ENCODE measurements at places on chromosomes 1 and 21.
A peak's percentile ranks its signal among the peaks of the same experiment; 100 is the strongest.

DNA sequence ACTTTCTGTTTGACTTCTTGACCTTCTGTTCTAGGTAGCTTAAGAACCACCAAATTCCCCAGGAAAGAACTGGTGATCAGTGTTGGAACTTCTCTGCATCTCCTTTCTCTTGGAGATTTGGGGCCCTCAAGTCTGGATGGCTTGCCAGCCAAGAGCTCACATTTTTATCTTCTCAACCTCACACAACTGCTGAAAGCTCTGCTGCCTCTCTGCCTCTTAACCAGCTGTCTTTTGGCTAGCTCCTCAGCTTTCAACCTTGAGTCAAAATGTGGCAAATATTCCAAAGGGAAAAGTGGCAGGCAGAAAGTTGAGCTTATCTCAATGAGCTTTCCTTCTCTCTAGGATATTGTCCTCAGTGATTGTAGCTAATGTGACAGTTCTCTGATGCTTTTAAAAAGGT lies 89.2 kb upstream of the CCDC190 start:
- no peak for DNase-seq

GRCh38 chr1:20058531-20058930 lies 11.5 kb upstream of the PLA2G5 start:
- no peak for DNase-seq

DNA sequence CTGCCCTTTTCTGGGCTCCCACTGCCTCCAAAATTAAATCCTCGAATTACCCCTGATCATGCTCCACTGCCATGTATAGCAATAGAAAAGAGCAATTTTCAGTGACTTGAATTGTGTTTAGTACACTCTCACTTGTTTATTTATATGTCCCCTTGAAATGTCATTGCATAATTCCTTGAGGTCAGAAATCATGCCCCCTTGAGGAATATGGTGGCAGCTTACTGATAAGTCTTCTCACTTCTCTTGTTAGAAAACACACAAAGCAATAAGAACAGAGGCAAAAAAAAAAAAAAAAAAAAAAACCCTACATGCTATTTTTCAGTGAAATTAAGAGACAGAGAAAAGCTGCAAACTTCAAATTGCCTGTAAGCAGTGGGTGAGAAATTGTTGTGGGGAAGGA lies 37.5 kb downstream of the GPR88 start:
- no peak for DNase-seq

GRCh38 chr1:19504796-19505692 lies 19.7 kb upstream of the CAPZB start:
- DNase-seq = no peak

- DNase-seq = no peak
These were observed 141.8 kb downstream of the SYT2 start for GRCh38 chr1:202568410-202568809.

DNA sequence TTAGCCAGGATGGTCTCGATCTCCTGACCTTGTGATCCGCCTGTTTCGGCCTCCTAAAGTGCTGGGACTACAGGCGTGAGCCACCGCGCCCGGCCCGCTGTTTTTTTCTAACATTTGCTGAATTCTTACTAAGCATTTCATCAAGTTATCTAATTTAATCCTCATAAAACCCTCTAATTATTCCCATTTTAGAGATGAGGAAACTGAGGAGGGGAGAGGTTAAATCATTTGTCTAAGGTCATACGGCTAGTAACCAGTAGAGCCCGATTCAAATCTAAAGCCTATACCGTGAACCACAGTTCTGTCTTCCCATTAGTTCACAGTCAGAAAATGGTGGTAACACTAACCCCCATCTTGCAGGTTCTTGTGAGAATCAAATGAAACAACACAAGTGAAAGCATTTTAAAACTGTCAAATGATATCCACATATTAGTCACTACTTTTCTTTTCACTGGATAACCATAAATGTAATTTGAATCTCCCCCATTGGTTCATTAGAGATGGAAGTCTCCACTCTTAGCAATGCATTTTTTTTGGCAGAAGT lies 10.6 kb downstream of the HEYL start:
- no peak for DNase-seq

DNA sequence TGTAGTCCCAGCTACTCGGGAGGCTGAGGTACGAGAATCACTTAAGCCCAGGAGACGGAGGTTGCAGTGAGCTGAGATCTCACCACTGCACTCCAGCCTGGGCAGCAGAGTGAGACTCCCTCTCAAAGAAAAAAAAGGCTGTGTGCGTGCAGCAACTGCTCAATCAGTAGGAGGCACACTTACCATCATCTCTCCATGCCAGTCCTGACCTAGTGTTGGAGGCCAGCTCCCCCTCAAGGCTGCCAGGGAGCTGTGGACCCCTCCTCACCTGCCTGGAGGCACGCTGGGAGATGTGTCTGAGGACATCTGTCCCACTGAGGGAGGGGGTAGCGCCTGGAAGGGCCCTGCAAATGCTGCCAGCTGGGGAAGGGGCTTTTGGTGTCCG lies 11.9 kb downstream of the RPS6KA1 start:
- DNase-seq = no peak

DNA sequence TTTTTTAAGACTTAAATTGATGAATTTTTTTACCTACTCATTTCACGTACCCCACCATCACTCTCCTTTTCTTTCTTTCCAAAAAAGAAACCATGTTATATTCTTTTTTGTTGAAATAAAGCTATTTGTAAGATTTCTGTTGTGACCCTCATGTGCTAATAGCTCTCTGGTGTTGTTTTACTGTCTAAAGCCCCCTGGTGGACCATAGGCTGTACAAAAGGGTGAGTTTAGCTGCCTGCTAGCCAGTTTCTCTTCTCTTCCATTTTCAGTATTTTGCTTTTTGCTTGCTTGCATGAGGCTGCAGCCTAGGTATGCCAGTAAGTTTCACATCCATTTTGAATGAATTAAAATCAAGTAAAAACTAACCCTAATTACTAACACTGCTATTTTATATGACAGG lies 15.6 kb upstream of the VAMP3 start:
- no peak for DNase-seq

DNA sequence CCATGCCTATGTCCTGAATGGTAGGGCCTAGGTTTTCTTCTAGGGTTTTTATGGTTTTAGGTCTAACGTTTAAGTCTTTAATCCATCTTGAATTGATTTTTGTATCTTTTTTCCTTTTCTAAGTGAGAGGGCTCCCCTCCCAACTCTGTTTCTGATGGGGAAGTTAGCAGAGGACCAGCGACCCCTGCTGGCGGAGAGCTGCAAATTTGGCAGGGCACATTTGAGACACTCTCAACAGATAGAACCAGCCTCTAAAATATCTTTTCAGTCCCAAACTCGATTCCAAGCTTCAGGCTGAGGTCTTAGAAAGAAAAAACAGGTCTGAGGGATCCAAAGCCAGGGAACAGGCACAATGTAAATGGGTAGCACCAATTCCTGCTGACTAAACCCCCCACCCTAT lies 32.5 kb downstream of the LRRC3 start:
- DNase-seq = no peak

- no peak for DNase-seq
These were observed 6.3 kb downstream of the ARID1A start for GRCh38 chr1:26701995-26702679.

GRCh38 chr1:6007318-6008083 lies 15.3 kb upstream of the NPHP4 start:
- DNase-seq = no peak

DNA sequence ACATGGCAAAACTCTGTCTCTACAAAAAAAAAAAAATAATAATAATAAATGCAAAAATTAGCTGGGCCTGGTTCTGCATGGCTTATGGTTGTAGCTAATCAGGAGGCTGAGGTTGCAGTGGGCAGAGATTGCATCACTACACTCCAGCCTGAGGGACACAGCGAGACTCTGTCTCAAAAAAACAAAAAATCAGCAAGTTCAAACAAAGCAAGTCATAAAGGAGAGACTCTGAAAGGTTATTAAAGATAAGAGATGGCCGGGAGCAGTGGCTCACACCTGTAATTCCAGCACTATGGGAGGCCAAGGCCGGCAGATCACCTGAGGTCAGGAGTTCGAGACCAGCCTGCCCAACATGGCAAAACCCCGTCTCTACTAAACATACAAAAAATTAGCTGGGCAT lies 28.8 kb downstream of the COP1 start:
- no peak for DNase-seq

GRCh38 chr21:42171091-42172053 lies 47.6 kb upstream of the ABCG1 start:
- DNase-seq = no peak

DNA sequence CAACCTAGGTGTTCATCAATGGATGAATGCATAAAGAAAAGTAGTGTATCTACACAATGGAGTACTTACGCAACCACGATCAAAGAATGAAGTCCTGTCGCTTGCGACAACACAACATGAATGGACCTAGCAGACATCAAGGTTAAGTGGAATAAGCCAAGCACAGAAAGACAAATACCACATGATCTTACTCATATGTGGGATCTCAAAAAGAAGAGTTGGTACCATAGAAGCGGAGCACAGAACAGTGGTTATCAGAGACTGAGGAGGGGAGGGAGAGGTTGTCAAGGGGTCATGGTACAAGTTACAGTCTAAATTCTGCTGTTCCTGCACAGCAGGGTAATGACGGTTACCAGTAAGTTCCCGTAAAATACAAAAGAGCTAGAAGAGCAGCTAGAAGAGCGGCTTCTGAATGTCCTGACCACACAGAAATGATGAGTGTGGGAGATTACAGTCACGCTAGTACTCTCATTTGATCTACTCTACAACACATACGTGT lies 36.7 kb downstream of the NPHP4 start:
- no peak for DNase-seq

DNA sequence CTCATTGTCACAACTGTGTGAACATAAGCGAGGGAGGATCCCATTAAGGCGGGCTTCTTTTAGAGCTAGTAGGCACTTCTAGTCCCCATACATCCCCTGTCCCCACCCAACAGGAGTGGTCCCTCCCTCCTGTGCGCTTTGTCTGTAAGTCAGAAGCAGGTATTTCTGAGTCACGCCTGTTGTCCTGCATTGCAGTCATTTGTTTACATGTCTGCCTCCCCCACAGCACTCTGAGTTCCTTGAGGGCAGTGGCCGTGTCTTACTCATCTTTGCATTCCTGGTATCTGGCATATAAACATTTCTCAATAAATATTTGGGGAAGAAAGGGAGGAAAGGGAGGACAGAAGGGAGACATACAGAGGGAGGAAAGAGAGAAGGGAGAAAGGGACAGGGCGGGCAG lies 40.3 kb downstream of the PLEKHA6 start:
- no peak for DNase-seq

DNA sequence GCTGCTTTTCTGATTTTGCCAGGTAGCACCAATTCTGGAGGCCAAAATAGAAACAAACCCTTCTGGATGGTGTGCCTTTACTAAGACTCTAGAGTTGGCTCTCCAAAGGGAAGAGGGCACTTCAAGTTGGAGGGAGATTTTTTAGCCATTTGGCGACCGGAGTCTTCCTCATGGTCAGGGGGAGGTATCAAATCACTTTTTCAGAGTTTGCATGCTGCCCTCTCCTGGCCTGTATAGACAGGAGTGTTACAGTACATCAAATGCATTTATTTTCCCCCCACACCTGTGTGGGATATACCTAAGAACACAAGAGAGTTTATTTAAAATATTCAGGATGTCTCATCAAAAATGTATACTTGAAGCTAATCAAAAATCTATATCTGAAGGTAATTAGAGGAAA lies 3.2 kb downstream of the GREM2 start:
- DNase-seq = peak; percentile 47

DNA sequence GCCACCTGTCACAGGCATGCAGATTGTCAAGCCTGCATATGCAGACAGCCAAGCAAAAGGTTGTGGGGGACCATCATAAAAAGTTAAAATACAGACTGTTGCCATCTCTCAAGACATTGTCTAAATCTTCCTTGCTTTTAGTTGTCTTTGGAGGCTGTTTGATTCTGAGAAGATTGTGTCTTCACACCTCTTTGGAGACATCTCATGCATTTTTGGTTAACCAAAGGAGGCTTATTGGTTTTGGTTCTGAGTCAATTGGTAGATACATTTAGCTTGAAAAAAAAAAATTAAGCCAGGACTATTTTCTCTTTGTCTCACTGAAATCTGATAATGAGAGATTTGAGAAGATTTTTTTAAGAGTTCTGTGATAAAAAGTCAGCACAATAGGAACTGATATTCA lies 217.6 kb downstream of the LYPLAL1 start:
- DNase-seq = no peak

GRCh38 chr21:39073717-39074116 lies 109.5 kb downstream of the PSMG1 start:
- DNase-seq = peak; percentile 59

- no peak for DNase-seq
These were observed 30.9 kb downstream of the PRDM2 start for GRCh38 chr1:13730751-13731482.
